CD4-positive, alpha-beta T cell (primary cell): ENCODE measurements at places on chromosomes 2 and 18. TPM values are rescaled to one million over a fixed set of nuclear protein-coding genes. Genes with fewer than 3 reads are reported as not detected.

The ANKRD62 gene
- not detected for total RNA-seq

The IL36G gene
- not detected for total RNA-seq

The REG1A gene
- total RNA-seq = not detected

The FAM237A gene
- total RNA-seq = not detected
